Stimulated activated CD8-positive, alpha-beta memory T cell treated with anti-CD3 and anti-CD28 coated beads, Interleukin-4, amount 100 ng/mL, for 1 hour (primary cell): ENCODE measurements at places on chromosomes 4 and X.

DNA sequence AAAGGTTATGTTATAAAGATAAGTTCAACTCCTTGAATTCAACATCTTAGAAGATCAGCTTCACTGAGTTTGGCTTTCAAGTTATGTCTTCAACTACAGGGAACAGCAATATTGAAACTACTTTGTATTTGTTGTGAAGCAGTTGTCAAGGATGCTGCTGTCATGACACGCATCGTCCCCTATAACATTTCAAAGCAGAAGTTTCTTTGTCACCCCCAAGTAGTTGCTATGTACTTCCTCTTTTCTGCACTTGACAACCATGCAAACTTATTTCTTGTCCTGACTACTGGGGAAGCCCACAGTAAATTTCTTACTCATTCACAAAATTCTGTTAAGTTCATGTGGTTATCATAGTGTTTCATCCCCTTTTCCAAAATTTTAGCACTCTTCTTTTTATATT is 14.3 kb downstream of the ANTXR2 start:
- no peak for DNase-seq

- DNase-seq: no peak
Observed at GRCh38 chr4:74537459-74537858, 92.5 kb downstream of the AREG start.

DNA sequence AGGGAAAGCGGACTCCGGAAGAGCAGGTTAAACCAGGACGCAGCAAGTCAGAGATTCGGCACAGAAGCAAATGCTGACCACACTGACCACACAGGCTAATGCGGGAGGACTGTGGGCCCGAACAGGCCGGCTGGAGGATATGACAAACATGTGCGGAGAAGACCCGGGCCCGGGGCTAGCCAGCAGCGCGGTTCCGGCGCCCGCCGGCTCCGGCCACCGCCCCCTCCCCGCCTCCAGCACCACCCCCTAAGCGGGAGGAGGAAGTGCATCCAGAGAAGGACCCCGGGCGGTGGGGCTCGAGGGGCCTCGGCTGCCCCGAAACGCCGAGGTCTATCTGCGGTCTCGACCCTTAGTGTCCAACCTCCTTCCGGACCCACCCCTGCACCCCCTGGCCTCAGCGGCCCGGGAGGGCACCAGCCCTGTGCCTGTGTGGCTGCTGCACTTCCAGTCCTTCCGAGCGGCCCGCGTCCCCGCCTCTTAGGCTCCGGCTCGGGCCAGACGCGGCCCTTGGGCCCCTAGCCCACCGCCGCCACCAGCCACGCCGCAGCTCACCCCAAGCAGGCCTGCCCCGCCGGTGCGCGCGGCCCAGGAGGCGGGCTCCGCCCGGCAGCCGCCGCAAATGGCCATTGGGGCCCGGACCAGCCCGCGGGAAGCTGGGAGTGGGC is 2.1 kb downstream of the ELOVL6 start:
- DNase-seq: no peak

- no peak for DNase-seq
Observed at GRCh38 chrX:84340968-84341367, 153.0 kb upstream of the RPS6KA6 start.

- no peak for DNase-seq
Observed at GRCh38 chr4:165203541-165204461, 3.6 kb upstream of the KLHL2 start.
